CD14-positive monocyte (primary cell): ENCODE measurements at places on chromosomes 2 and 18. TPM values are rescaled to one million over a fixed set of nuclear protein-coding genes. Genes with fewer than 3 reads are reported as not detected.

DNA sequence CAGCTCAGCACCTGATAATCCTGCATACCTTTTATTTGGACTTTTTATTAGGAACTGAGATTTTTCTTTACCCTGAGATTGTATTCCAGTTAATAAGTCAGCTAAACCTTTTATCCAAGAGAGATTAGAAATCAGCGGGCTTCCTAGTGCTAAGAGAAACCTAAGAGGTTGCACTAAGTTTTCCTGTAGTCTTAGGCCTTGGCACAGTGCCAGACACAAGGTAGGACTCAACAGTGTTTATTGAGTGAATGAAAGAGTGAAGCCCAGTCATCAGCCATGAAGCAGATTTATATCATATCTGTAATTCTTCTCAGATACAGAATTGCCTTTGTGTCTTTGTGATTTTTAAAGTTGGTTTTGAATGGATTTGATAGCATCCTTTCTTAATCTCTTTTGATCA, 13.6 kb downstream of the OTX1 start:
- no peak for DNase-seq

DNA sequence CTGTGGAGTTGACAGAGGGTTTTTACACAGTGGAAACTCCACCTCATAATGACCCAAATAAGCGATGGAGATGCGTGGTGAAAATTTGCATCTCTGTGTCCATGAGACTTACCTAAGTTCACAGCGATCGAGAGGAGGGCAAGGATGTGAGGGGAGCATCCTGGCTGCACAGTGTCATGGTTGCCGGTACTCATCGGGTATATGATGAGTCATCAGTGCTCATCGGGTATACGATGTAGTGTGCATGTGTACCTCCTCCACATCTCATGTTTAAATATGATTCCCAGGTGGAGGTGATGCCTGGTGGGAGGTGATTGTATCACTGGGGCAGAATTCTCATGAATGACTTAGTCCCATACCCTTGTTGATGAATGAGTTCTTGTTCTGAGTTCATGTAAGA, 233.5 kb downstream of the MYT1L start:
- no peak for DNase-seq

DNA sequence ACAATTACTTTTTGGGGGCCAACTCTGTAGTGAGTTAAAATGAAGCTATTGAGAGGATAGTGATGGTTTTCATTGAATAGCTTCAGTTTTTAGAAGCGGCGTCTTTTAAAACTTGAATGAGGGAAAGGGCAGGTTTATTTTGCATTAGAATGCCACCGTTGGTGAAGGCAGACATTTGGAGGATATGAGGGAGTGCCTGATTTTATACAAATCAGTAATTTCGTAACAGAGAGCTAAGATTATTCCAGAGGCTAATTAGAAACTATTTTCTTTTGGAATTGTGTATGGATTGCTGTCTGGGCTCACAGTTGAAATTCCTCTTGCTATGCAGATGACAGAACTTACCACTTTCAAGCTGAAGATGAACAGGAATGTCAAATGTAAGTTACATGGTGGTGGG, 67.6 kb downstream of the ITGB1BP1 start:
- DNase-seq: no peak

GRCh38 chr2:98463081-98463481, 18.4 kb downstream of the INPP4A start:
- no peak for DNase-seq

The EFR3B gene
- polyA plus RNA-seq: not detected
